Neural progenitor cell (in vitro differentiated cells): ENCODE measurements at places on chromosomes 4 and X.

- DNase-seq: no peak
Observed at GRCh38 chrX:20481632-20482031, 214.9 kb upstream of the RPS6KA3 start.

- no peak for DNase-seq
Observed at GRCh38 chrX:77428551-77428950, 18.6 kb upstream of the FGF16 start.

DNA sequence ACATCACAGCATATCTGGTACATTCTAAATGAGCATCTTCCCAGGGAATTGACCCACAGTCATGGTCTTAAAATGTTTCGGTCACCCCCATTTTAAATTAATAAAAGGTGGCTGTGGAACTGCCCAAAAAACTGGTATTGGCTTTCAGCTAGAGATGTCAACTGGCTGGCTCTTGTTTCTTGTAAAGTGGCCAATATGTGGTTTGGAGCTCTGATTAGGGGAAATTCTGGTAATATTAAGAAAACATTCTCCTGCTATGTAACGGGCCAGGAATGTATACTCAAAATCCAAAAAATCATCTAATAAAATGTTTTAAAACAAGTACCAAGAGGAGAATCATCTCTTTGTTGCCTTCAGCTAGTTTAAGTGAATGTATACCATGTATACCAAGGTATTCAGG lies 62.0 kb upstream of the VCX2 start:
- no peak for DNase-seq

DNA sequence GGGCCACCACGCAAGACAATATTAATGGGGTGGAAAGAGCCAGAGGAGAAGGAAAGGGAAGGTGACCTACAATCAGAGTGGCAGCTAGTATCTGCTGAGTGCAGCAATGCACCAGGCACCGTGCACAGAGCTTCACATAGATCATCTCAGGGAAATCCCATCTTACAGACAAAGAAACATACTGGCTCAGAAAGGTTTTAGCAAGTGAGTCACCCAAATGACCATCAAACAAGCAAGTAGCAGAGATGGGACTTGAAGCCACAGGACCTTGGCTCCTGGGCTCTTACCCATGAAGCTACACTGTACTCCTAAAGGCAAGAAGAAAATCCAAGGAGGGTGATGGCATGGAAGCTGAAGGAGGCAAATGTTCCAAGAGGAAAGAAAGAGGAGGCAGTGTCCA lies 6.8 kb downstream of the ANXA5 start:
- no peak for DNase-seq

GRCh38 chrX:129798888-129799287 lies 19.1 kb downstream of the SASH3 start:
- no peak for DNase-seq

DNA sequence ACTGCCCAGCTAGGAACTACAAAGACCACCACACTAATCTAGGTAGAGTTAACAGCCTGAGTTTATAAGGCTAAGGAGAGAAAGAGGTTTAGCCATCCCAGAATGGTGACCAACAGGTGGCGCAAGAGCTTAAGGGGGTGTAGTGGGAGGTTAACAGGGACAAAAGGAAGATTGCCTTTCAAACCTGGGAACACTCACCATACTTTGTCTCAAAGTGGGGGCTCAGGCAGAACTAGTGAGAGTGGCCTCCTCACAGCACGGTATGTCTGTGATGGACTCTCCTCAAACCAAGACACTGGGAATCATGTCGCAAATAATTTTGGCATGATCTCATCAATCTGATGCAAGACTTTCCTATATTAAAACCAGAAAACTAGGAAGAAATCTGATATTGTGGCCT lies 23.4 kb downstream of the CCNI start:
- peak; percentile 79 for DNase-seq

DNA sequence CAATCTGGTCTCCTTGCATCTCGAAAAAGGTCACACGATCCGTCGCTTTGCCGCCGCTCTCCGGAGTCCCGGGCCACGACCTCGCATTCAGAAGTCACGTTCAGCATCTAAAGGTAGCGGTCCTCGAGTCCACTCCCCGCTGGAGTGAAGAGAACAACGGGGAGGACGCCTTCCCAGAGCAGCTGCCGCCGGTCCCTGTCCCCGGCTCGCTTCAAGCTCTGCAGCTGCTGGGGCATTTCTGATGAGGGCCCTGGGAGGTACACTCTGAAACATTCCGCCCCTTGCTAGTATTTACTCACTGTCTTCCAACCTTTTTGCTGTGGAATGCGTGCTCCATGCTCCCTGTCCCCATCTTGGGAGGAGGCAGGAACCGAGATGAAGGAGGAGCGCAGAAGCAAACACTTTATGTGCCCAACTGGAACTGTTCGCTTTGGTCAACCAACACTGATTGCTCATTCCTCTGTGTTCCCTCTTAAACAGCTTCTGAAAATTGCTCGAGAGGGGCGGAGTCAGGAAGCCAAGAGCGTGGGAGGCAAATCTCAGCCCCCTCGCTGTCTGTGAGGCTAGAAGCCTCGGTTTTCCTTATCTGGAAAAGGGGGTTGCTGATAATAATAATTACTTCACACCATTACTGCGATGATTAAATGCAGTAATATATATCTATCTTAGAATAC lies 6.4 kb upstream of the VAMP7 start:
- DNase-seq: no peak

DNA sequence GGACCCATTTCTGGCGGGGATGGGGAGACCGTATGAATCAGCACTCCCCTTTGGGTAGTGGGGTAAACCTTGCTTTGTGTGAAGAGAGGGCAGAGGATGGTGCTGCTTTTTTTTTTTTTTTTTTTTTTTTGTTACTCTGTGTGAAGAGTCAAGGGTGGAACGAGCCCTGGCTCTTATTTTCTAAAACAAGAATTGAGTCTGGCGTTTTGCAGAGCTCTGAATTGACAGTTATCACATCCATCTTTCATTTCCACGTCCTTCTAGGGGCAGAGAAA lies 1.2 kb downstream of the SLAIN2 start:
- DNase-seq: no peak

GRCh38 chr4:143183513-143184216 lies 1.1 kb upstream of the USP38 start:
- no peak for DNase-seq

DNA sequence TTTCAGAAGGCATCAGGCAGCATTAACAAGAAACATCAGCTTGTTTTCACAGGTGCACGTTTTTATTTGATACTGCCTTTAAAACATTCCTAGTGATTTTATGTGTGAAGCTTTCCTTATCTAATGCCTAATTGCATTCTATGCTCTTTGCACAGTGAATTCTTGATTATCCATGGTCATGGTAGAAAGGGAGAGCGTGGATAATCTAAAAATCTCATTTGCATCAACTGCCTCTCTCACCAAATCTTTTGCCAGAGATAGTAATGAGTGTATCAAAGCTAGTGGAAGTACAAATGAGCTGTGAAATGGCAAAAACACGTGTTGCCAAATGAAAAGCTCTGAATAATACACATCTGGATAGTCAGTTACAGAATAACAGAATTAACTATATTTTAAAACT lies 170.5 kb downstream of the NAA11 start:
- no peak for DNase-seq
